ENCODE measurements at places on chromosomes 3 and 15. TPM values are rescaled to one million over a fixed set of nuclear protein-coding genes. Genes with fewer than 3 reads are reported as not detected.

The RFT1 gene
- polyA plus RNA-seq = 12.8 TPM

The CCDC80 gene
- 204 TPM for polyA plus RNA-seq

The C15orf39 gene
- polyA plus RNA-seq = 11.2 TPM

The MASP1 gene
- polyA plus RNA-seq = 8.2 TPM

Measured in muscle of arm (tissue), 14 donors.